ENCODE measurements at places on chromosomes 4 and X. TPM values are rescaled to one million over a fixed set of nuclear protein-coding genes. Genes with fewer than 3 reads are reported as not detected.

GLOD5 gene
- 0.52 TPM for total RNA-seq

SSX3 gene
- total RNA-seq, result not detected

CEP44 gene
- total RNA-seq, result 9.9 TPM

RPL39 gene
- total RNA-seq, result 2,055 TPM

AMOT gene
- total RNA-seq, result 3.3 TPM

CNGA1 gene
- total RNA-seq, result 7.2 TPM

RPS6KA6 gene
- total RNA-seq, result 0.96 TPM
